ENCODE measurements at places on chromosomes 3 and 15. TPM values are rescaled to one million over a fixed set of nuclear protein-coding genes. Genes with fewer than 3 reads are reported as not detected.

DNA sequence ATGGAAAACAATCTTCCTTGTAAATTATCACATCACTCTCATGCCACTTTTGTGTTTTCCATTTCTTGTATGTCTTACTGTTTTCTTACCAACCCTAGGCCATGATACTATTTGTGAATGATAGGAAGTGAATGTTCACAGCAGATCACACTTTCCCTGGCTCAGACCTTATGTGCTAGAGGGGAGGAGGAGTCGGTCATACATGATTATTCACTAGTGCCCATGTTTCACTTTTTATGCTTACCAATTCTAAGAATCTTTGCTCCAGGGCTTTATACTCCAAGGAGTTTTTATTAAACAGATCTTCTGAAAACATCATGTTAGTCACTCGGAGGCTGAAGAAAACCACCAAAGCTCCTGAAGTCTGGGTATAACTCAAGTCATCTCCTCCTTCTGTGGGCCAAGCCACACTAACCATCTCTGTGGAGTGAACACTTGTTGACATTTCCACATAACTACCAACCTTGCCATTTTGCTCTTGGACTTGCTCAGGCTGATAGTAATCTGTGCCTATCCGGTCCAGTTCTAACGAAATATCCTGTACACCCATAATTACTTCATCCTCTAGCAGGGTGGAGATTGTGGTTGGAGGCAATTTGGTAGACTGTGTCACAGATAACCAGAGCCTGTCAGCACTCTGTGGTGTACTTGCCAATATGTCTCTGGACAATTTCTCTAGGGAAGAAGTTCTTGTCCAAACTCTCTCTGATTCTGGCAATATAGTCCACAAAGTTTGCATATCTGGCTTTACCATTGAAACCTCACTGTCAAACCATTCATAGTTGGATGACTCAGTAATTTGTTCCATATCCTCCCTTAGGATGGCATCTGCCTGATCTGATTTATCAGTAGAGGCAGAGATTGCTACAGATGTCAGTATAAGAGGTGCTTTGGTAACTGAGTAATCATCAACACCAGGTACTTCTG lies 76.8 kb downstream of the IMPG2 start:
- no peak for DNase-seq

GRCh38 chr15:40892447-40893012 lies 1.7 kb upstream of the VPS18 start:
- DNase-seq = no peak

GRCh38 chr15:70196372-70197316 lies 98.9 kb upstream of the TLE3 start:
- DNase-seq = peak; percentile 73

GRCh38 chr3:176690083-176690869 lies 507.0 kb downstream of the TBL1XR1 start:
- DNase-seq = no peak

DNA sequence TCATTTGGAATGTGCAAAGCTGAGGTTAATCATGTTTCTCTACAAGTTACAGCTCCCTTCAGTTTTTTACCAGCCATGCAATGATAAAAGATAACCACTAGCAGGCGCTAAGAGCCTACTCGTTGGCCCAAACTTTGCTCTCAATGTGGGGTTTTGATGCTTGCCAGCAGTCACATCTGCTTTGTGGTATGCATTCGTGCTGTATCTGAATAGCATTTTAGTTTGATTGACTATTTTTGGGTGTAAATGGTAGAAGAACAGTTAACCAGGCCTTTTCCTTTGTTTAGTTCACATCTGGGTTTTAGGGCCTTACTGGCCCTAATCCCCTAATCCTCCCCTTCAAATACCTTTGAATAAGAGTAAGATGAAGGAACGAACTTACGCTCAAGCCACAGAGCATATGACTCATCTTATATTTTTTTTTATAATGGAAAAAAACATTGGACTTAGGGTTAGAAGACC lies 4.4 kb upstream of the CLDN11 start:
- peak; percentile 55 for DNase-seq

- no peak for DNase-seq
Measured at GRCh38 chr3:131417751-131418150, 36.2 kb downstream of the NUDT16 start.

- no peak for DNase-seq
Measured at GRCh38 chr3:48748754-48749153, 31.7 kb upstream of the IP6K2 start.

DNA sequence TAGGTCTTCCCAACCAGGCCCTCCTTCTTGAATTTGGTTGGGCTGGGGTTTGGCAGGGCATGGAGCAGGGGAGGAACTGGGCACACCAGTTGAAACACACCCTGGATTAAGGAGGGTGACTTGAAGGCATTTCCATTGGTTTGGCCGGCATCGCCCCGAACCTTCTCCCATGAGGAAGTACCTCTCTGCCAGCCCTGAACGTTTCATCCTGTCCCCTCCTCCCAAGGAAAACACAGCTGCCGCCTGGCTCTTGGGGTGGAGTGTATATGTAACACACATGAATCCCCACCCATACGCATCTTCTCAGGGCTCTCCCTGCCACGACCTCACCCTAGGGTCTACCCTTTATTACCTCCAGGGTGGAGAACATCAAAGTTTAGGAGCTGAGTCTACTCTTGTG lies 14.6 kb downstream of the UBAP1L start:
- no peak for DNase-seq

- no peak for DNase-seq
Measured at GRCh38 chr15:73079565-73079964, 27.3 kb downstream of the NEO1 start.

GRCh38 chr3:133932009-133932408 lies 36.3 kb upstream of the RAB6B start:
- DNase-seq = peak; percentile 2

GRCh38 chr15:92130906-92131305 lies 262.8 kb upstream of the ST8SIA2 start:
- no peak for DNase-seq

DNA sequence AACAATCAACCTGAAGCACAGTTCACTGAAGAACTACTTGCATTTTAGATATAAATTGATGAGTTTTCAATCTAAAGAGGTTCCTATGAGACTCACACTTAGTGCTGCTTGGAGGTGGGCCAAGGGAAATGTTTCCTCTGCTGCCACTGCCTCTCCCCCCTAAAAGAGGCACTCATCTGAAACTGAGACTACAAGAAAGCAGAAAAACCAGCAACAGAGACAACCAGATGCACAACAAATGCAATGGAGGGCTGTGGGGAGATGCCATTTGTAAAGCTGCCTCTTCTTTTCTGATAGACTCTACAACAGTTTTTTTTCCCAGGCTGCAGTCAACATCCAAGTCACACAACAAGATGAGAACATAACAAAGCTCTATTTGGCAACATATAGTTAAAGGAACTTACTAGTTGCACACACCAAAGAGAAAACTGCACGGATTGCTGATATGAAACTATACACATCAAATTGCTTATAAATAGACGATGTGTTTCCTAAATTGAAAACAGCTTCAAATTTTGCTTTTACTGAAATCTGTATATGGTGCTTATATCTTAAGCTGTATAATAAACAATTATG lies 11.0 kb downstream of the TSPAN3 start:
- DNase-seq = no peak

GRCh38 chr15:80066912-80067311 lies 7.4 kb downstream of the ZFAND6 start:
- no peak for DNase-seq

- DNase-seq = no peak
Measured at GRCh38 chr3:72189339-72189738, 404.4 kb upstream of the PROK2 start.

DNA sequence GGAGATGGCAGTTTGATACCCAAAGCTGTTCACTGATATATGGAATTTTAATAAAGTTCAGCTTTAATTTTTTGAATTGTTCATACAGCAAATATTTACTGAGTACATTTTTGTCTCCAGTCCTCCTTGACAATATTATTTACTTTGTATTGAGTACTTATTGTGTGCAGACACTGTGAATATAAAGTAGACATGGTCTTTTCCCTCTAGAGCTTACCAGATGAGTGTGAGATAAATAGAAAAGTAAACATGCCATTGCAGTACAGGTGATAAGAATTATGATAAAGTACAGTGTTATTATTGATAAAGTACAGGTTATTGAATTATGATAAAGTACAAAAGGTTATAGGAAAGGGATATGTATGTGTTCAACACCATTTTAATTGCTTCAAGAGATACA lies 2.1 kb downstream of the UBA5 start:
- DNase-seq = no peak

- no peak for DNase-seq
Measured at GRCh38 chr3:193344486-193344885, 34.1 kb downstream of the ATP13A5 start.

DNA sequence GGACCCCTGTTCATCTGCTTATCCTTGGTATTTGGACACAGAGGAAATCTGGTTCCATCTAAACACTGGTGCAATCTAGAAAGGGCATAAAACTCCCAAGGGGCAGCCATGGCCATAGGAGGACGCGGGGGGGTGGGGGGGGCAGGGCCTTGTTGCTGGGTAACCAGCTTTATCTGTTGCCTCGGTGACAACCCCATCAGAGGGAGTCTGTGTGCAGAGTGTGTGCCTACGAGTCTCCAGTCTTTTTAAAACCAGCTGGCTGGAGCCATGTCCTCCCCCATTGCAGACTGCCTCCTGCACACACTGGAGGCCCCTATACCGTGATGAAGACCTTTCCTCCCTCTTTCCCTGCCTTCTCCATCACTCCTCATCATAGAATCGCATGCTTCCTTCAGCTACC lies 26.4 kb upstream of the CORO2B start:
- no peak for DNase-seq

GRCh38 chr15:99618941-99619411 lies 53.2 kb downstream of the MEF2A start:
- no peak for DNase-seq

- DNase-seq = no peak
Measured at GRCh38 chr3:187665764-187666402, 4.3 kb downstream of the SST start.

GRCh38 chr3:143276592-143276991 lies 157.0 kb downstream of the CHST2 start:
- DNase-seq = no peak

DNA sequence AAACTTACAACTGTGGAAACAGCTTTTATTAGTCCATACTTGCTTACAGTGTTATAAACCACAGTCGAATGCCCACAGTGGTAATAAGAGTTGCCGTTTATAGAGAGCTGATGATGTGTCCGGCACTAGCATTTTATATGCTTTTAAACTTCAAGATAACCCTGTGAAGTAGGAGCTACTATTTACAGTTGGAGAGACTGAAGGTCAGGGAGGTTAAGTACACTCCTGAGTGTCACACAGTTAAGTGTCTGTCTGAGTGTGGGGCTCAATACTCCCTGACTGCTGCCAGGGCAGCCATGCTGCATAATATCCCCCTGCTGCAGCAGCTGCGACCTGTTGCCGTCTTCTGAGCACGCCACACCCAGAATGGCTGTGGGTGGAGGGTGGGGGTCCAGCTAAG lies 89.9 kb upstream of the TNFAIP8L3 start:
- DNase-seq = no peak

DNA sequence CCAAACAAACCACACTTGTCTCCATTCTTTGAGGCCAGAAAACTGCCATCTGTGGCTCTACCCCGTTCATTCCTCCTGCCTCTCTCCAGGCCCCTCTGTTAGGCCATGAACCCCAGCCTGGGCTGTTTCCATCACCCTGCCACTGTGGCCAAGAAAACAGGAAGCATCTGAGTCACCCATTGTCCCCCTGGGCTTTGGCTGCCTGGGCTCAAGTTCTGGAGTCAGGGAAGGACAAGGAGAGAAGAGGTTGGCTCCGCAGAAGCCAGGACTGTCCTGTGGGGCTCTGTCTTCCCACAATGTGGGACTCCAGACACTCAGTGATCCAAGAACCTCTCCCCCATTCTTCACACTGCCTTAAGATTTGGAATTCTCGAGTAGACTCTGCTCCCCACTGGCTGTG lies 14.8 kb upstream of the LCTL start:
- no peak for DNase-seq

GRCh38 chr15:70533931-70534742 lies 229.2 kb downstream of the UACA start:
- DNase-seq = no peak

GRCh38 chr3:30510596-30510995 lies 95.8 kb upstream of the TGFBR2 start:
- DNase-seq = no peak

- no peak for DNase-seq
Measured at GRCh38 chr3:55085231-55085630, 157.4 kb upstream of the LRTM1 start.

DNA sequence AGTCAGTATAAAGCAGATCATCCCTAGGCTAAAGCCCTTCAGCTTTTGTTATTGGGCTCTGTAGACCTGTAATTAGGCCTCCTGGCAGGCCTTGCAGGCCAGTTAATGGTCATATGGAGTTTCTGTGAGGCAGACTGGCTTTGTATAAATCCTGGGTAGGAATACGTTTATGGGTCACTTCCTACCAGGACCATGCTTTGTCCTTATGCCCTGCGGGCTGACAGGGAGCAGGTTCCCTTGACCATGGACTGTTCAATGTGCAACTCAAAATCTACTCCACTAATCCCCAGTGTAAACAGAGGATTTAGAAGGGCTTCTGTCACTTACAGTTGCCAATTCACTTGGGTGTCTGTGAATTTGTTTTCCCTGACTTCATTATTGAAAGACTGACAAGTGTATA lies 202.7 kb upstream of the MLF1 start:
- no peak for DNase-seq

DNA sequence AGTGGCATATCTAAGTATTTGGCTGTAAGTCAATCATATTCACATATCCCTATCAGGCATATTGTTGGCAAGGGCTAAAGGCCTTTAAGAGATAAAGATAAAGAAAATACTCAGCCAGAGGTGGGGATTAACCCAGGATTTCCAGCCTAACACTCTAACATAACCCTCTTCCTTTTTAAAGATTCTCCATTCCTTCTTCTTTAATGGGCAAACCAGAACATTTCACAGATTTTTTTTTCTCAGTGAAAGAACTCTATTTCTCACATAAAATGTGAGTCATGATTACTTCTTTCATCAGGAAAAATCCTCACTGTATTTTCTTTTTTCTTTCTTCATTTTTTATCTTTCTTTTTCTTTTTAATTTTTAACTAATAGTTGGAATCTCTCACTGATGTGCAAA lies 200.4 kb downstream of the NR1D2 start:
- no peak for DNase-seq

- no peak for DNase-seq
Measured at GRCh38 chr3:164658125-164658524, 420.2 kb downstream of the SI start.

GRCh38 chr3:182713743-182714517 lies 79.4 kb upstream of the ATP11B start:
- peak; percentile 45 for DNase-seq

COL6A5 gene
- total RNA-seq = not detected

BTLA gene
- total RNA-seq = not detected

NRG4 gene
- 0.71 TPM for total RNA-seq

WDR76 gene
- total RNA-seq = 7.8 TPM

C3orf33 gene
- total RNA-seq = 9.5 TPM

PLA2G4E gene
- 0.09 TPM for total RNA-seq

SPRED1 gene
- 16.1 TPM for total RNA-seq

MRPS25 gene
- total RNA-seq = 56.6 TPM

OR4F6 gene
- not detected for total RNA-seq

CA12 gene
- total RNA-seq = 21.5 TPM

DPPA2 gene
- not detected for total RNA-seq

KLF15 gene
- 8.2 TPM for total RNA-seq

LRTM1 gene
- not detected for total RNA-seq

TRH gene
- not detected for total RNA-seq

IL12A gene
- total RNA-seq = 1.0 TPM

PRR20G gene
- total RNA-seq = not detected

ROPN1 gene
- not detected for total RNA-seq

ECE2 gene
- total RNA-seq = not detected
